ENCODE measurements at places on chromosomes 1 and 21.

DNA sequence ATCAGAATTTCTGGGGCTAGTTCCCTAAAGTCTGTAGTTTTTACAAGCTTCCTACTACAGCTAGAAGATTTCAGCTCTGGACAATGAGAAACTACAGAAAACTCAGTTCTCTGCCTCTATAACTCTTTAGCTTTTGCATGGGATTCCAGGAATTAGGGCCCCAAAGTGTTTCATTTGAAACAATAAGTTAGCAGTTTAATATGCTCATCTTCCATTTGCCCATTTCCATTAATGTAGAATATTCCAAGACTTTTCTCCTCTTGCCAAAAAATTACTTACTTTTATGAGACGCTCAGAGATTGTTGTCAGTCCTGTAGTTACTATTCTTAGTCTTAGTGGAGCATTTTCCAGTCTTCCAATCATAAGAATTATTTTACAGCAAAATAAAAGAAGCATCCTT, 719.9 kb downstream of the ADGRL2 start:
- no peak for DNase-seq

- DNase-seq = no peak
Observed at GRCh38 chr1:156887734-156888133, 5.8 kb upstream of the PEAR1 start.

- DNase-seq = no peak
Observed at GRCh38 chr1:45456531-45456930, 34.4 kb downstream of the TESK2 start.

GRCh38 chr1:110174961-110175360, 24.7 kb downstream of the SLC6A17 start:
- DNase-seq = no peak

DNA sequence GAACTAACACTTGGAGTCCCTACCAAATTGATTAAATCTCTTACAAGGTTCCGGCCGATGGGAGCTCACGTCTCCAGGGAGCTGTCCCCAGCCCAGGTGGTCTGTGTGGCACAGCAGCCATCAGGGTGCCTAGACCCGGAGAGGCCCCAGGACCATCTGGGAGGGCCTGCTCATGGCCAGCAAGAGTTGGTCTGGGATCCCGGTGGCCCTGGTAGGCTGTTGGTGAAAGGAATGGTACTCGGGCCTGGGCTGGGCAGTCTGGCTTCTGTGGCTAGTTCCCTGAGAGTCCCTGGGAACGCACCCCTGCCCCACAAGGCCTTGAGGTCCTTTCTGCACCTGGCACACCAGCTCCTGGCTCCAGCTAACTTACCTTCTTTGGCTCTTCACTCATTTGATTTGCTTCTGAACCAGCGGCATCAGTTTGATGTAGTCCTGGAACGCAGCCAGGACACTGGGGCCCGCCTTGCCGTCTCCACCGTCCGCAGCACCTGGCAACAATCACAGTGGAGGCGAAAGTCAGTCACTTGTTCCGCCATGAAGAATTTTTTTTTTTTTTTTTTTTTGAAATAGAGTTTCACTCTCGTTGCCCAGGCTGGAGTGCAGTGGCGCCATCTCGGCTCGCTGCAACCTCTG, 62.5 kb downstream of the SCCPDH start:
- no peak for DNase-seq

GRCh38 chr1:246639732-246640131, 73.5 kb downstream of the CNST start:
- DNase-seq = no peak

GRCh38 chr21:35340273-35340672, 291.2 kb upstream of the RUNX1 start:
- no peak for DNase-seq

- DNase-seq = no peak
Observed at GRCh38 chr1:115245227-115245626, 92.8 kb downstream of the NGF start.

DNA sequence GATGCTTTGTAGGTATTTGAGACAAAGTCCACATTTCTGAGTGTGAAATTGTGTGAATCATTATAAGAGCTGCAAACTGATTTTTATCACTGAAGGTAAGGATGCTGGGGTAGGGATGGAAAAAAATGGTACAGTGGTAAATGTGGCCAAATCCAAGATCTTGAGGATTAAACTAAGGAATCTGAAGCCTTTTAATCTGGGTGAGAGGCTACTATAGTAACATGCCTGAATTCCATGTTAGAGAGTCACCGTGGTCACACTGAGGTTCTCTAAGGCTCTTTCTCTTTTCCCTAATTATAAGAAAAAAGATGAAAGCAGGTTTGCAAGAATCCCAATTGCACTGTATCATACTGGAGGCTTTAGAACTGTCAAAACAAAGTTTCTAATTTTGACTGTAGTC, 17.6 kb downstream of the PTGER3 start:
- DNase-seq = no peak

DNA sequence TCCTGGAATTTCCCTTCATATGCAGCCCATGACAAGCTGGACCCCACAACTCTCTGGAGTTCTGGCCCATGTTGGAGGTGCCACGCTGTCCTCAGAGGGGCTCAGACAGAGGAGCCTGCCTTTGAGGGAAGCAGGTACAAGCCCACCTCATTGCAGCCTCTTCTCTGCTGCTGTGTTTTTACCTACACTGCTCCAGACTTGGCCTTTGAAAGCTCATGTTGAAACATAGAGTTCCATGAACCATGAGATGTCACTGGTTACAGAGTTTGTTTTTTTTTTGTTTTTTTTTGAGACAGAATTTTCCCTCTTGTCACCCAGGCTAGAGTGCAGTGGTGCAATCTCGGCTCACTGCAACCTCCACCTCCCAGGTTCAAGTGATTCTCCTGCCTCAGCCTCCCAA, 22.1 kb upstream of the ZBTB21 start:
- DNase-seq = no peak

- DNase-seq = no peak
Observed at GRCh38 chr21:46426313-46427046, 32.2 kb upstream of the DIP2A start.

GRCh38 chr1:150365941-150366340, 2.0 kb downstream of the RPRD2 start:
- DNase-seq = no peak

DNA sequence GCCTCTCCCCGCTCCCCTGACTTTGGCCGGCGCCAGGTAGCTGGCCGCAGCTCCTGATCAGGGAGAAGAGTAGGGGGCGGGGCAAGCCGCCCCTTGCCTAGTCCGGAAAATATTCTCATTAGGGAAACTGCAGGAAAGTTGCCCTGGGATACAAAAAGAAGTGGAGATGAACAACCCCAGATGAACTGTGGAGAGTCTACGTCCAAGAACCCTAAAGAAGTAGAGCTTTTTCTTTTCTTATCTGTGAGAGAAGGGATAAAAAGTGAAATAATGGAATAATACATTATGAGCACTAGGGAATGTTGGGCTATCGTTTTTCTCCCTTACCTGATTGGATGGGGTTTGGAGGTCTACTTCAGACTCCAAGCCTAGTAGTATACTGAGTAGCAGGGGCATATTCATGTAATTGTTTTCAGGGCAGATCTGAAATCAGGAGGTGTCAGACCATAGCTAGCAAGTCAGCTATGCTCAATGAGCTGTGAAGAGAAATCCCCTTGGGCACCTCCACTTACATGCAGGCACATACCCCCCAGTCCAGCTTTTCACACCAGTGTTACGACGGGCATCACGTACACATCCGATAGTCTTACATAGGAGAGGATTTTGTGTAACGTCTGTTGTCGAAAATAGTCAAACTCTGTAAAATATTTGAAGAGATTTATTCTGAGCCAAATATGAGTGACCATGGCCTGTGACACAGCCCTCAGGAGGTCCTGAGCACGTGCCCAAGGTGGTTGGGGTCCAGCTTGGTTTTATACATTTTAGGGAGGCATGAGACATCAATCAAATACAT, 1.7 kb upstream of the DUSP10 start:
- DNase-seq = no peak

DNA sequence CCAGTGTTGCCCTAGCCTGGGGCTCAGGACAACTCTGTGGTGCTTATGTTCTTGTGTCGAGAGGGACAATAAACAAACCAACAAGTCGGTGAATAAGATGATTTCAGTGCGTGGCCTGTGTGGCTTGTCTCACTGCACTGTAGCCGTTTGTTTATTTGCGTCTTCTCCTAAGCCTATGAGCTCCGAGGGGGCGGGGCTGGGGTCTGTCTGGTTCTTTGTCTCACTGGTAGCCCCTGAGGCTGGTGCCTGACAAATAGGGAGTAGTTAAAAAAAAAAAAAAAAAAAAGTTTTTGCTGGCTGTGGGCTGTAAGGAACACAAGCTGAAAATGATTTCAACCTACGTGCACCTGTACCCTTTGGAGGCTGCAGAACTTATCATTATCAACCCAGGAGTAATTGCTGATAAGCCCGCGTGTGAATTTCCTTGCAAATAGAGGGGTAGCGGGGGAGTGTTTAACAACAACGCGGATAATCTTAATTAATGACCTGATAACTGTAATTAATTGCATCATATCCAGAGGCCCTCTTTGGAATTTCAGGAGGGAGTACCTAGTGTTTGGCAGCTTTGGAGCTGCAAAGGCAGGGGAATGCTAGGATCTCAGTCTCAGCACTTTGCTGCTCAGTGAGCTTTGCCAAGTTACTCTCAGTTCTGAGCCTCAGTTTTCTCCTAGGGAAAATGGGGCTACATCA, 925 bp upstream of the ARHGEF10L start:
- DNase-seq = no peak

DNA sequence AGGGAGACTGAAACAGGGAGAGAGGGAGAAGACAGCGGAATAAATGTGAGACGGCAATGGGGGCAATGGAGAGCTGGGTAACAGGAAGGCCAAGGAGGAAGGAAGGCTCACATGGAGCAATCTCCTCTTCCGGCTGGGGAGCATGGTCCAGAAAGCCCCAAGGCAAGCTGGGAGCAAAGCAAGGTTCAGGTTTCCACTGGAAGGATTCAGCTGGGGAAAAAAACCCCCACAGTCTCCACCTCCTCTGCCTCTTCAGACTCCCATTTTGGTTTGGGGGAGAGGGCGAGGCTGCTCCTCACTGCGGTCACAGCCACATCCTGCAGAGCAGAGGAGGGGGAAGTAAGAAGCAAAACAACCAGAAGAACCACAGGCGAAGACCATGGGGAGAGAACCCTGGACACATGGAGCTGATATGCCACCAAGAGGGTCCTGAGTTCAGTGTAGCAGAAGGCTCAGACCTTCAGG, 650 bp downstream of the TNFAIP8L2 start:
- DNase-seq = no peak

DNA sequence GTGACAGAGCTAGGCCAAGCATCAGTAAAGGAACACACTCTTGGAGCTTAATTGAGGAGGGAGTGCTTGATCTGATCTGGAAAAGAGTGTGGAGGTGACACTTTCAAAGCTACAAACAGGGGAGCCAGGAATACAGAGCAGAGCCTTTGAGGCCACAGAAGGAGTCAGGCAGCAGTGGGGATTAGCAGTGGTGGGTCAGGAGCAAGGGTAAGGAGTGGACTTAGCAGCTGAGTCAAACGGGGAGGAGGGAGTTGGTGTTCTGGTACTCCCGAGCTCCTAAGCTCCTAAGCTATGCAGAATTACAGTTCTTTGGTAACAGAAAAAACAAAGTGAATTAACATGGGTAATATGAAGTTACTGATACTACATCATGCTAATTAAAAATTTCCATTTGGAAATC, 14.5 kb downstream of the RAB4A start:
- no peak for DNase-seq

- DNase-seq = peak; percentile 43
Observed at GRCh38 chr21:37582590-37582989, 216.0 kb downstream of the DYRK1A start.

GRCh38 chr1:212701910-212702309, 2.3 kb upstream of the BATF3 start:
- DNase-seq = no peak

DNA sequence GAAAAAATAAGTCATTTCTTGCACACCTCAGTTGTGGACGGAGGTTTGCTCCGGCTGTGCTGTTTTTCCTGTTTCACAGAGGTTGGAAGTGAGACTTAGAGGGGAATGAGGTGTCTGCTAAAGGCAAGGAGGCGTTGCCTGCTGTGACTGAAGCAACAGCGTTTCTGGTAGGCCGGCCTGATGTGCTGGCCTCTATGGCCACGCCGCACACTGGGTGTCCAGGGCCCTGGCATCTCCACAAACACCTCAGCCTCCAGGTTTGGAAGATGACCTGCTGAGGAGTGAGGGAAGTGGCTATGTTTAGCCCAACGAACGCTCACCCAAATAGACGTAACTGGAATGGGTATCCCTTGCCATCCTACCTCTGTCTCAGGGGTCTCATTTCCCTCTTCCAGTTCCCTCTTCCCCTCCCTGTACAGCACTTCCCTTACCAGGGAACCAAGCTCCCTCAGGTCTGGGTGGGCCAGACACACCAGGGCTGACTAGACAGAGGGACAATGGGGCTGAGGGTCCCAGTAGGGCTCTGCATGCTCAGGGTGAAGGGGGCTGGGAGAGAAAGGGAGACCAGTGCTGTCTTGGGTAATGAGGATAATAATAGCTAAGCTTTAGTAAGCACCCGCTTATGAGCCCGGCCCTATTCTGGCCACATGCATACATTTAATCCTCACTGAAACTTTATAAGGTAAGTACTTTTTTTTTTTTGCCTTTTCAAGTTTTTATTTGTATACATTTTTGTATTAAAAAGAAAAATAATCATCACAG, 11.9 kb downstream of the CACNA1S start:
- no peak for DNase-seq

GRCh38 chr21:16198546-16198945, 468.8 kb downstream of the USP25 start:
- no peak for DNase-seq
